GM12865 (cell line): ENCODE measurements at places on chromosomes 13 and 19.

GRCh38 chr19:36051637-36052036 is 2.4 kb downstream of the THAP8 start:
- no peak for DNase-seq

DNA sequence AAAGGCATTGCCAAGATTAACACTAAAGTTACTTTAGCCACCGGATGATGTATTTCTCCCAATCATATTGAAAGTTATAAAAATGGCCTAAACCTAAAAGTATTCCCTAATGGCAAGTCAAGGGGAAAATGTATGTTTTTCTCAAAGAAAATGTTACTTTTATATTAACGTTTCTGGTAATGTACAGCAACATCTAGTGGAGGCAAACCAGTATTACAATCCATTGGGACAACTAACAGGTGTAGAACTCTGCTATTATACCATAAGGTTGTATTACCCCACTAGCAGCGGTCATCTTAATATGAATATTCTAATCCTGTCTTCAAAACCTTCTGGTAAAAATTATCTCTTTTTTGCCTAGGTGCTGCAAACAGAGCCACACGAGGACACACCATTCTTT is 69.2 kb downstream of the ZNF100 start:
- no peak for DNase-seq

DNA sequence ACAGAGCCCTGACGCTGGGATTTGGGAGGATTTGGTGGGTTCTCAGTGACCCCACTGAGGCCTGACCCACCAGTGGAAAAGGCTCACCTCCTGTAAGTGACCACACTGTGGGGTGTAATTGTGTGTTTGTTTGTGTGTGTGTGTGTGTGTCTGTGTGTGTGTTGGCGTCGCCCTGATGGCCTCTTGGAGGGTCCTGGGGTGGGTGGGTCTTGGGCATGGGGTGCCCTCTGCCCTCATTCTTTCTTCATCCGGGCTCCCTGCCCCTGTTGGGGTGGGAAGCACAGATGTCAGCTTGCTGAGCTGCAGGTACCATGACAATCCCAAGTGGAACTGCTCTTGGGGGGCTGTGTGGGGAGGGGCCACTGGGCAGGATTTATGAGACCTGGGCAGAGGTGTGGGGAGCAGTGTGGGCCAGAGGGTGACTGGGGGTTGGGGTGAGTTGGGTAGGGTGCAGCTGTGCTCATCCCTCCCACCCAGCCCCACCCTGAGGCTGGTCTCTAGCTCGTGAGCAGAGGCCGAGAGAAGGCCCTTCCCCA is 22.8 kb downstream of the WTIP start:
- DNase-seq: no peak

DNA sequence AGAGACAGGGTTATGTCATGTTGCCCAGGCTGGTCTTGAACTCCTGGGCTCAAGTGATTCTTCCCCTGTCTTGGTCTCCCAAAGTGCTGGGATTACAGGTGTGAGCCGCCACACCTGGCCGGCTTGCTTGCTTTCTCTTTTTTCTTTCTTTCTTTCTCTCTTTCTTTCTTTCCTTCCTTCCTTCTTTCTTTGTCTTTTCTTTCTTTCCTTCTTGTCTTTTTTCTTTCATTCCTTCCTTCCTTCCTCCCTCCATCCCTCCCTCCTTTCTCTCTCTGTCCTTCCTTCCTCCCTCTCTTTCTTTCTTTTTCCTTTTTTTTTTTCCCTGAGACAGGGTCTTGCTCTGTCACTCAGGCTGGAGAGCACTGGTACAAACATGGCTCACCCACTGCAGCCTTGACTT is 6.8 kb upstream of the BTBD2 start:
- DNase-seq: no peak

GRCh38 chr13:40070357-40070756 is 414.9 kb downstream of the COG6 start:
- DNase-seq: no peak

DNA sequence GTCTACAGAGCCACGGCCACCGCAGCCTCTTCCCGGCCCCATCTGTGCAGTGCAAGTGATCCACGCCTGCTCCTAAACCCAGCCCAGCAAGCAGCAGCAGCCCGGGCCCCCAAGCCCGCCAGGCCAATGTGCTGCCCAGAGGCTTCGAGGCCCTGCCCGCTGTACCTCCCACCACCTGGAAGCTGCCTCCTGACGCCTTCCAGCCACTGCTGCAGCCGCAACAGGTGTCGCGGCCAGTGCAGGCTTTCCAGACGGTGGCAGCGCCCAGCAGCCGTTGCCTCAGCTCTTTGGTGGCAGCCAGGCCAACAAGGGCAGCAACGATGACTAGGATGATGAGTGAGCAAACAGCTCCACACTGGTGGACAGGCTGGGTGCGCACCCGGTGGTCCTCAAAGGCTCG is 50.2 kb upstream of the TPM4 start:
- DNase-seq: no peak

GRCh38 chr13:42553098-42554046 is 20.6 kb upstream of the TNFSF11 start:
- no peak for DNase-seq

DNA sequence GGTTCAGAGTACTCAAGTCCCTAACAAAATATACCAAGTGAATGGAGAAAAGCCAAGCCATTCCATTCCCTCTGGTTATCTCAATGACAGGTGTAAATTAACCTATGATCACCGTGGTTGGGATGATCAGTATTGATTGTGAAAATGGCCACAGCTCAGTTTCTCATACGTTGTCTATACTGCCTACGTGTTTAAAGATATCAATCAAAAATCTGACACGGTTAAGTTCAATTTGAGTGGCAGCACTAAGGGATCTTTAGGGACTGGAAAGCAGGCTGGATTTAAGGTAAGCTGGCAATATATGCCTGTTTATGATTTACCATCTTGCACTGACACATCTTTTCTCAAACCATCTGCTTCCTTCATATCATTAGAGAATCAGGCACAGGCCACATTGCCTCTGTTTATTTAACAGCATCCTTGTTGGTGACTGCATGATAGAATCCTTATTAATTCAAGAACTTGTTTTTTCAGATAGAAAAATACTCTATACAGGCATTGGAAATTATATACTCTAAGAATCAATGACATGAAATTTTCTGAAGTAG is 907.9 kb downstream of the PCDH9 start:
- no peak for DNase-seq

DNA sequence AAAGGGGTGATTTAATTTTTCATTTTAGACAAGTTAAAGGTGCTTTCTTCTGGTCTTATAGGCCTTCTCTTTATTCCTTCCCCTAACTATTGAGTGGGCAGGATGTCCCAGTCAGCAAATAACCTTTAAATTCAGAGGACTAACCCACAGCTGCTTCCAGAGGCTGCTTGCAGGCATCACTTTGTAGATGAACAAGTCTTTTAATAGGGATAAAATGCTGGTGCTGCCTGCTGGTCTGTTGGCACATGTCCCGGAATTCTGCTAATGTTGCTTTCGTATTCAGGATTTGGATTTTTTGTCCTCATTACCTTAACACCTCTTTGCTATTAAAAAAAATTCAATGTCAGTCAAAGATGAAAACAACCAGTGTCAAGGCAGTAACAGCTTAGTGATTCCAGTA is 132.7 kb upstream of the KL start:
- no peak for DNase-seq

DNA sequence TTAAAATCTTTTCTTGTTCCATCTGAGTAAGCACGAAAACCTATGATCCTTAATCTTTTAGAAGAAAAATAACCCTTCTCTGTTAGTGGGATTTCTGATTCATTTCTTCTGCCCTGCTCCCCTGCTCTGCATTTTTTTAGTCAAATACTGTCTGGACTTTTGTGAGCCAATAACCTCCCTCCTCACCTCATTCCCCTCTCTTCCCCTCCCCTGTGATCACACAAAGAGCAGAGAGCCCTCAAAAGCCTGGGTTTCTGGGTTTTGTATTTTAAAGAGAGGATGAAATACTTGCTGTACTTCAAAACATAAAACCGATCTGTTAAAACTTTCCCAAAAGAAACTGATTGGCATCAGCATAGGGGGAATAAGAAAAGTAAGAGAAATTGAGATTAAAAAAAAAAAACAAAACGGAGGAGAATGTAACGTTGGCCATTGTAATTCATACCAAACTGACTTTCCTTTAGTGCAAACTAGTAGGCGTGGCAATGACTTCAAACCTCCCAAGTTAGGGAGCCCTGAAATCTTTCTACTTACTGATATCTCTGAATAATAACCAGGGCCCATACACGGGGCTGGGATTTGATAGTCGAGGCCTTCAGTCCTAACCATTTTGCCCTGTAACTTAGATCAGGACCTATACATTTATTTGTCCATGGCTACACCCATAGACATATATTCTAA is 232.9 kb downstream of the TM9SF2 start:
- DNase-seq: no peak

DNA sequence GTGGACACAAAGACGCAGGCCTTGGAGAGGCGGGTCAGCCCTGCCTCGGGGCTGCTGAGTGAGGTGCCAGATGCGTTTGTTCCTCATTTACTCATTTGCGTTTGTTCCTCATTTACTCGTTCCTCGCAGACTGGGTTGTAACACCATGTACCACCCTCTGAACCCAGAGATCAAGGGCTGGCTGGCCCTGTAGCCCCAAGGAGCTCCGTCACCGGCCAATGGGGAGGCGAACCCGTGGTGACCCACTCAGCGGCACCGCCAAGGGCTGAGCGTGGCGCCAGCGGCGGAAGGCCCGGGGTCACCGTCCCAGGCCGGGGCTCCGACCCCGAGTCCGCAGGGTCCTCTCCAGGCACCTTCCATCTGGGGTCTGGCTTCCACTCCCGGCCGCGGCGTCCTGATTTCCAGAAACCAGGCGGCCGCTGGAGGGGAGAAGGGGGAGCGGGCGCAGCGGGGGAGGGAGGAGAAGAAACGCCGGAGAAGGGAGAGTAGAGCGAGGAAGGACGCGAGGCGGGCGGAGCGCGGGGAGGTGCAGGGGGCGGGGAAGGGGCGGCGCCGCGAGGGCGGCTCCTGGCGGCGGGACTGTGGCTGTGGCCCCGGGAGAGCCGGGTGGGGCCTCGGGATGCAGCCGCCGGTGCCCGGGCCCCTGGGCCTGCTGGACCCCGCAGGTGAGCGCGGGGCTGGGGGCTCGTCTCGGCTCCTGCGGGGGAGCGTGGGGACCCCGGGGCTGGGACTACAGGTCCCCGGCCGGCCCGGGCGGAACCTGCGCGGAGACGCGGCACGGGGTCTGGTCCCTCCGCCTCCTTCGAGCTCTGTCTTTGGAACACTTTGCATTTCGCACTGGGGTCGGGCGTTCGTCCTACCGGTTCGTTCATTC is at the start of gene TMEM255B:
Gene TMEM255B (plus strand): TSS at position 576 of the 874 bp plus-strand sequence. CDS start 44 bp downstream, at position 620.
- peak; percentile 48 for DNase-seq

GRCh38 chr19:4405977-4406376 is 3.5 kb downstream of the CHAF1A start:
- no peak for DNase-seq

- no peak for DNase-seq
These were observed 4.2 kb downstream of the FPR3 start for GRCh38 chr19:51799034-51799773.
